ENCODE measurements at places on chromosomes 1 and 21.

DNA sequence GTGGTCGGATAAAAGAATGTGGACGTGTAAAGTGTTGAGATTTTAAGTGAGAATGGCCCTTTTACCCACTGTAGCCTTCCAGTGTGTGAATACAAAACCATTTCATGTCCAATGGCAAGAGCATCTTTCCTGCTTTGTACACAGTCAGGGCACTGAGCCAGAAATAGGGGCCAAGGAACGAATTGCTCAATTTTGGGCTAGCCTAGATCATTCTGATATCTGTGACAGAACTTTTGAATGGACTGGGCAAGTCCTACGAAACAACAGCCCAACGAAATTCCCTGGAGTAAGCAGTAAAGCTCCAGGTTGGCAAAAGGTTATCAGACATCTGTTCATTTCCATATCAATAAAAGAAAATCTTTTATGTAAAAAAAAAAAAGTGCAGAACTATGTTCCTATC, 5.5 kb downstream of the KIF26B start:
- no peak for DNase-seq

DNA sequence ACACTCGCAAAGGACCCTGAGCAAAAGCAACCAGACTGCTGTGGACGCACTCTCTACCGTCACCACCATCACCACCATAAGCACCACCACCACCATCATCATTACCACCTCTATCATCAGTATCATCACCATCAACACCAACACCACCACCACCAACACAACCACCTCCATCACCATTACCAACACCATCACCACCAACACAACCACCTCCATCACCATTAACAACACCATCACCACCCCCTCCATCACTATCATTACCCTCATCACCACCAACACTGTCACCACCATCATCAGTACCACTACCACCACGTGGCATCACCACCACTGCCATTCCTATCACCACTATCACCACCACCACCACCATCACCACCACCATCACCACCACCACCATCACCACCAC, 38.8 kb upstream of the RIPK4 start:
- no peak for DNase-seq

- DNase-seq, result no peak
These were observed 16.6 kb upstream of the CCDC27 start for GRCh38 chr1:3735688-3736087.

- no peak for DNase-seq
These were observed 3.7 kb upstream of the C1orf210 start for GRCh38 chr1:43288785-43289706.

DNA sequence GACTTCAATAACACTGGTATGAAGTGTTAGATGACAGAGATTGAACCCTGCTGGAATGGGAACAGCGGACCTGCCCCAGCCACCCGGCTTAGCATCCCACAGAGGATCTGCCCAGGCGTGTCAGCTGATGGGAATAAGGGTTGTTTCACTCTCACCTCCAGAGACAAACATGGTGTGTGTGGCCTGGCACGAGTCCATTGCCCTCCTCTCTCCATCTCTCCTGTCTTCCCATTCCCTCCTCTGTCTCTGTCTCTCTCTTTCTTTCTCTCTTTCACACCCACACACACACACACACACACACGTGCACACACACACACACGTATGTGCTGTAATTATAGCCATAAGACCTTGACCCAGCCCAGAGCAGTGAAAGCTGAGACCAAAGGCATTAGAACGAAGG, 200.2 kb downstream of the HIVEP3 start:
- no peak for DNase-seq

GRCh38 chr1:171142416-171143385, 42.4 kb upstream of the FMO2 start:
- DNase-seq, result peak; percentile 77

GRCh38 chr1:54764922-54765561, 719 bp upstream of the PARS2 start:
- no peak for DNase-seq

DNA sequence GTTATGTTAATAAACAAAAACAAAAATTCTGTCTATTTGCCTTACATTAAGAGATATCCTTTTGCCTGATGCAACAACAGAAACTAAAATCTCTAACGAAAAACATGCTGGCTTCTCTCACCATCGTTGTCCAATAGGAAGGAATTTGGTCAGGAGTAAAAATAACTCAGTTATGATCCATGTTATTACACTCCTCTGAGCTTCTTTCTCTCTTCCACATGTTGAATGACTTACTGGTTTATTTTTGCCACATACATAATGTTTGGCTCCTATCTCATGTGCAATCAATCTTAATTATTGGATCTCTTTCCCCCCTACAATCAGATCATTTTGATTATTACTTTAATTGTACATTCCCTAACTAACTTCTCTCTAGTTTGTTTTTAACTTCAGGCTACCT, 688.4 kb downstream of the USP25 start:
- peak; percentile 62 for DNase-seq

DNA sequence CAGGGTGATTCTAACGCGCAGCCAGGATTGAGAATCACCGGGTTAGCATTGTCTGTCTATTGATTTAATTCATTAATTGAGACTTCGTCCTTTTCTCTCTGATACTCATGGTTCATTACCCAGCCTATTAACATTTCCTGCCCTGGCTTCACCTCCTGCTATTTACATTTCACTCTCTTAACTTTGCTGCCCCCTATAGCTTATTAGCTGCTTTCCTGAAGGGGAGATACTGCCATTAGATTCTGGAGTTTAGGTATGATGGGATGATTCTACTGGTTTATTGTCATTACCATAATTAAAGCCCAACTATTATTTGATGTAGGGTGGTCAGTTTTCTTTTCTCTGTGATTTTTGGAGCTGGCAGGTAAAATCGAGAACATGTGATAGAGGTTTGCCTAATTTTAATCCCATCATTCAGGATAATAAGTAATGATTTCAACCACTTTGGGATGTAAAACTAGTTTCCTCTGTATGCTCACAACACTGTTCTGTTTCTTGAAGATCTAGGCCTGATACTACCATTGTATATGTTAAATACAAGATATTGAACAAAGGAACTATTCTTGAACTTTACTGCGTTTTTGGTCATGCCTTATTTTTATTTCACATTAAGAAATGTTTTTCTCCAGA, 6.4 kb downstream of the PPP2R5A start:
- DNase-seq, result peak; percentile 59

- no peak for DNase-seq
These were observed 8.7 kb upstream of the TDRD10 start for GRCh38 chr1:154493276-154493675.

DNA sequence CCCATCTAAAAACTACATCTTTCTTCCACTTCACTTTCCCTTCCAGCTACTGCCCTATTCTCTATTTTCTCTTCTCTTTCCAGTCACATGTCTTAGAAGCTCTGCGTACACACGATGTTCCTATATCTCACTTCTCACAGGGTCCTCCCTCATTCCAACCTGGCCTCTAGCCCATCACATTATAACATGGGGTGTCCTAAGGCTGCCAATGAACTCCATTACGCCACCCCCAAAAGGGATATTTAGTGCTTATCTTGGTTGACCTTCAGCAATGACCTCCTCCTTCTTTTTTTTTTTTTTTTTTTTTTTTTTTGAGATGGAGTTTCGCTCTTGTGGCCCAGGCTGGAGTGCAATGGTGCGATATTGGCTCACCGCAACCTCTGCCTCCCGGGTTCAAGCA, 38.2 kb upstream of the FAM89A start:
- no peak for DNase-seq

DNA sequence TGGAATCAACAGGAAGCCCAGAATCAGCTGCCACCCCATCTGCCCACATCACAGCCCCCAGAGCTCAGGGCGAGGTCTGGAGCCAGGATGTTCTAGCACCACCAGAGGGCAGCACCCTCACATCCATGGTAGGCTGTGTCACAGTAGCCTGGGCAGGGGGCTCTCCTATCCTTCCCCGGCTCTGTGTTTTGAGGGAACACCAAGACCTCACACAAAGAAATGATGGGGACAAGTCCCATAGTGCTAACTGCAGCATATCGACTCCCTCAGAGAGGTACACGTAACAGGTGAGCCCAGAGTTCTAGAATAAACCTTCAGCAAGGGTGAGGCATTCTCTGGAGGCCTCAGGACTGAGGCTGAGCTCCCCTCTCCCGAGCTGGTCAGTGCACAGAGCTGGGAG, 2.3 kb upstream of the KCNC4 start:
- DNase-seq, result peak; percentile 37

GRCh38 chr1:9044236-9044635, 18.0 kb upstream of the SLC2A7 start:
- DNase-seq, result no peak

DNA sequence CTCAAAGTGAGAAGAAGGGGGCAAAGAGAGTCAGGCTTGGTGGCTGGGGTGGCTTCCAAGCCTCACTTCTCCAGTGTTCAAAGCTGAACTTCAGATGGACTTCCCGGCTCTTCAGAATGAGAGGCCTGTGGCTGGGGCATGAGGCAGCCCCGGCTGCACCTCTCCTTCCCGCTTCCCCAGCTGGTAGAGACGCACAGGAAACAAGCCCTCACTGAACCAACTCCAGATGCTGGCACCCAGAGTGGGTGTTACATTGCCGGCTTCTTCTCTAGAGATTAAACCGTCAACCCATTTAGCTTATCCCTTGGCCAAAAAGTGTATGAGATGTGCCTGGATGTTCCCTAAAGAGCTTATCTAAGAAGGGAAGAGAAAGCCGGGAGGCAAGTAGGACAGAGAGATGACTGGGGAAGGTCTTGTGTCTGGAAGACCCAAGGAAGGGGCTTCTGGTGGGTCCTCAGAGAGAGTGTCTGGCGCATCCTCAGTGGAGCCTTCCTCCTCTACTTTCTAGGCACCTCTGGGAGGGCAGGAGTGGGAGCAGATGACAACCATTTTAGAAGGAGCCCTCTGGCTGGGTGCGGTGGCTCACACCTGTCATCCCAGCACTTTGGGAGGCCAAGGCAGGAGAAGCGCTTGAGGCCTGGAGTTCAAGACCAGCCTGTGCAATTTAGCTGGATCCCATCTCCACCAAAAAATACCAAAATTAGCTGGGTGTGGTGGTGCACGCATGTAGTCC, 2.0 kb downstream of the ADAMTSL4 start:
- DNase-seq, result no peak

DNA sequence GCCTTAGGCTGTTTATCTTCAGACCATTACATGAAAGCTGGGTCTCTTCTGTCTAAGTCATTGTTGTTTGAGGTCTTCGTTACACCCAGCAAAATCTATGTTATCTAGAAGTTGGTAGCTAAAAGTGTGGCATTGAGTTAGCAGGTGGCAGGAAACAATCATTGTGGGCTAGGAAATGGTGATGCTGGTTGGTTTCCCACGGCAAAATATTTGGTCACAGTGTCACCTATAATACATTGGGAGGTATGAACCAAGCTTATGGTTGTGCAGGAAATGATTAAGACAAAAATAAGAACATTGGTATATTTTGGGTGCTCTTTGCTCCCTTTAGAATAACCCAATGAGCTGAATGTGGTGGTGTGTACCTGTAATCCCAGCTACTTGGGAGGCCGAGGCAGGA, 169.7 kb downstream of the TRIM33 start:
- no peak for DNase-seq

GRCh38 chr1:31383967-31384366, 11.1 kb upstream of the FABP3 start:
- DNase-seq, result no peak

DNA sequence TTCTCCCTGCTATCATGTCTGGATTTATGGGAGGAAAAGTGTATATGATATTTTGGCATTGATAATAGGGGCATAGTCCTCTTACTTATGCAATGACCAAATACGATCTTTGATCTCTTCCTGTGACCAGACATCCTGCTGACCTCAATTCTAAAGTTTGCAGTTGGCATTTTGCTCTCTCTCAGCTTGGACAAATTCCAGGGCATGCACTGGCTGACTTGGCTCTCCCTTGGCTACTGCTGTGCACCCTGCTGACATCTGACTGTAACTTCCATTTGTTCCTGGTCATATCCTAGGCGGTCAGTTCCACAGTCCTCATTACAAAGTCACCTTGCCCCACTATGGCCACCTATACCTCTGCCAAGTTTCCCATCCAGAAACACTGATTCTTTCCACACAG, 380.7 kb upstream of the NR5A2 start:
- DNase-seq, result no peak

DNA sequence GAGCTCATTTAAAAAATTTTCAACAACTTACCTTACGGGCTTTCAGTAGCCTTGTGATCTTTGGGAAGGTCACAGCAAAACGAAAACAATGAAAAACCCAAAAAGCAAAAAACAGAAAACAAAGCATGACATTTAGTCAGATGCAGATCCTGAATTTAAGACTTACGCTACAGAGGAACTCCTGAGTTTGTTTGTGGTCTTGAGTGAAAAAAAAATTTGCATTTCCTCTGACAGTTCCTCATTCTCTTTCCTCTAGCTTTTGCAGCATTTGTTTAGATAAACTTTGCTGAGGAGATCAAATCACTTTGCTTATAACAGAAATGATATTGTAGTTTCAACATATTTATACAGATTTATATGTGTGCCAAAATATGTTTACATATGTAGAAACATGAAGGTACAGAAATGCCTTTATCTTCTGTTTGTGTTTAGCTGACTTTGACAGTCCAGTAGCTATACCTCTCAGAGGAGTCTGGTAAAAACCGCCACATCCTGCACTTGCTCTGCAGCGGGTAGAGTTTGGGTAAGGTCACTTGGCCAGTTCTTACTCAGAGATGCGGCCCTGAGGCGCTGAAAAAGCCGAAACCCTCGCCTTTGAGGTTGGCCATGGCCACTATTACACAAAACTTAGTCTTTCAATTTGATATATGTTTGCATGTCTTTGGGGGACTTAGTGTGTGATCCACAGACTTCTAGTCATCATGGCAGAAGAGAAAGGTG, 142.5 kb downstream of the TNR start:
- no peak for DNase-seq

- no peak for DNase-seq
These were observed 87.6 kb downstream of the DRAM2 start for GRCh38 chr1:111052246-111052645.

DNA sequence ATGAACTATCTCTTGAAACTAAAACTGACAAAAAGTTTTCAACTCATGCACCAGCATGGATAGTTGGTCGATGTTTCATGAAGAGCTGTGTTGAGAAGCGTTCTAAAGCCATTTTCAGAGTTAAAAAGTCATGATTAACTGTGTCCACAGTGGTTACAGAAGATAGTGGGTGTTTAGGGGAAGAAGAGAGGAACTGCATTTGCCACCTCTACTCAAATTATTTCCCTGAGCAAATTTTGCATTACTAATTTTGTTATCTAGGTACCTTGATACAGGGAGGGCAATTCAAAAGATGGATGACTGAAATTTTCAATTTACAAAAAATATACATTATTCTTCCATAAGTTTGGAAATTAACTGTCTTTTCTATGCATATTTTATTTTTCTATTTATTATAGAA, 15.5 kb downstream of the SAMSN1 start:
- DNase-seq, result no peak

DNA sequence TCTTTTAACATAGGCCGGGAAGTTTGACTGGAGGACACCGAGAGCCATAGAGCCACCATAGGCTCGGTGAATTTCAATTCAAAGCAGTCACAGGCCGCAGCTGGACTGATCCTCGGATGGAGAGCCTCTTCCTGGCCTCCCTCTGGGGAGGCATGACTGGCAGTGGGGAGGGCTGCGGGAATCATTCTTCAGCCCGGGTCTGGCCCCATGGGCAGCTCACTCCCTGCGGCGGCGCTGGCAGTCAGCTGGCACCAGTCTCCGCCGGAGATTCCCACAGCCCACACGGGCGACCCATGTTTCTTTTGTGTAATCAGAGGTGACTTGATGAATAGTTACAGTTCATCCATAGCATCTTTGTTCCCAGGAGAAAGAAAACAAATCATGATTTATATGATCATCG, 10.6 kb downstream of the ESPN start:
- DNase-seq, result no peak

GRCh38 chr1:16072095-16072494, 1.4 kb downstream of the FAM131C start:
- DNase-seq, result no peak

Data from fibroblast of skin of right biceps (primary cell).